ENCODE measurements at places on chromosomes 16 and 17. TPM values are rescaled to one million over a fixed set of nuclear protein-coding genes. Genes with fewer than 3 reads are reported as not detected.

GRCh38 chr16:1297018-1297696, 12.3 kb upstream of the UBE2I start:
- DNase-seq, result no peak

DNA sequence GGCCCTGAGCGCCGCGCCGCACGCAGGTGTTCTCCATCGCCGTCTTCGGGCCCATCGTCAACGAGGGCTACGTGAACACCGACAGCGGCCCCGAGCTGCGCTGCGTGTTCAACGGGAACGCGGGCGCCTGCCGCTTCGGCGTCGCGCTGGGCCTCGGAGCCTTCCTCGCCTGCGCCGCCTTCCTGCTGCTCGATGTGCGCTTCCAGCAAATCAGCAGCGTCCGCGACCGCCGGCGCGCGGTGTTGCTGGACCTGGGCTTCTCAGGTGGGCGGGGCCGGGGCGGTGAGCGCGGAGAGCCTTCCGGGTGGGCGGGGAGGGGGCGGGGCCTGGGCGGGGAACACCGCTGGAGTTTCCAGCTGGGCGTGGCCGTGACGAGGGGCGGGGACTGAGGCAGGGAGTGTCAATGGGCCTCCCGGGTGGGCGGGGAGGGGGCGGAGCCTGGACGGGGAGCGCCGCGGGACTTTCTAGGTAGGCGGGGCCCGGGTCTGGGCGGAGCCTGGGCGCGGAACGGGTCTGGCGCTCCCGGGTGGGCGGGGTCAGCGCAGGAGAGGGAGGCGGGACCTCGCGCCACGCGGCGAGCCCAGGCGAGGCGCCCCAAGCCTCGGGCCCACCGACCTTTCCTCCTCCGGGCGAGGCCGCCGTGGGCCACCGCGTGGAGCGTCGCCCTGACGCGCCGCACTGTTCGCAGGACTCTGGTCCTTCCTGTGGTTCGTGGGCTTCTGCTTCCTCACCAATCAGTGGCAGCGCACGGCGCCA, 2.4 kb downstream of the SYNGR3 start:
- peak; percentile 92 for DNase-seq

NUP93 gene
- 31.6 TPM for total RNA-seq

SLC9A5 gene
- 0.83 TPM for total RNA-seq

NACA2 gene
- not detected for total RNA-seq

GRCh38 chr16:88978608-88979346, 1.8 kb upstream of the CBFA2T3 start:
- DNase-seq, result no peak

UBE2I gene
- total RNA-seq, result 138 TPM

GRCh38 chr16:58040945-58041627, 15.5 kb downstream of the MMP15 start:
- no peak for DNase-seq

- no peak for DNase-seq
Observed at GRCh38 chr16:53769787-53770186, 65.8 kb downstream of the FTO start.

DNA sequence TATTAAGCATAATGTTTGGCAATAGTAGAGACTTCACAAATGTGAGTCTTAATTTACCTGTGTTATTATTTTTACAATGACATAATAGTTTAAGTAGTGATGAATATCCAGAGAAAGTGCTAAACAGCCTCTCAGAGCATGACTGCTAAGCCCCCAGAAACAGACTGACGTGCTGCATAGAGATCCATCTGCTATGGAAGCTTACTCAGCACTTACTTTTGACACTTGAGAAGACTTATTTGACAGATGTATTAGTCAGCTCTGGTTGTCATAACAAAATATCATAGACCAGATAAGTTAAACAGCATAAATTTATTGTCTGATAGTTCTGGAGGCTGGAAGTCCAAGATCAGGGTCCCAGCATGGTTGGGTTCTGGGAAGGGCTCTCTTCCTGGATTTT, 334.9 kb upstream of the MON1B start:
- no peak for DNase-seq

- no peak for DNase-seq
Observed at GRCh38 chr16:66740533-66740932, 10.9 kb downstream of the DYNC1LI2 start.

ARHGAP44 gene
- 8.0 TPM for total RNA-seq

- no peak for DNase-seq
Observed at GRCh38 chr16:85535352-85536072, 77.6 kb upstream of the GSE1 start.

CNOT1 gene
- 97.6 TPM for total RNA-seq

GRCh38 chr16:12095275-12096156, 119.0 kb downstream of the SNX29 start:
- DNase-seq, result peak; percentile 91

- no peak for DNase-seq
Observed at GRCh38 chr16:86964796-86965241, 352.4 kb downstream of the C16orf95 start.

DNA sequence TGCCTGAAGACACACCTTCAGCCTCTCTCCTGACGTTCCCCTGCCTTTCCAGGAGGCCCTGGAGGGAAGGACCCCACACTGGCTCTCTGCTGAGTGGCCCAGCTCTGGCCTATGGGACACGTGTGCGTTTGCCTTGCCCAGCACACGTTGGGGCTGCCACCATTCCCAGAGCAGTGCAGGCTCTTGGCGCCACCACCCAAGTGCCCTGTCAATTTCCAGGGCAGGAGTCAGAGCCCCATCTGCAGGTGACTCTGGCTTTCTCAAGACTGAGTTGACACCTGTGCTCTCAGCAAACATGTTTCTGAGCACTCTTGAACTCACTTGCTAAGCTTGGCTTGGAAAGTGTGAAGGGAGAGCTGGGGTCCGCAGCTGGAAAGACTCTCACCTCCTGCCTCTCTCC, 4.7 kb upstream of the IRF8 start:
- no peak for DNase-seq

- DNase-seq, result no peak
Observed at GRCh38 chr17:80793421-80793820, 198.2 kb upstream of the CHMP6 start.

- DNase-seq, result no peak
Observed at GRCh38 chr17:61144137-61144536, 255.5 kb upstream of the TBX2 start.

SP2 gene
- total RNA-seq, result 5.1 TPM

- DNase-seq, result no peak
Observed at GRCh38 chr16:60811657-60812056, 1224.6 kb downstream of the CDH8 start.

PPP1R1B gene
- total RNA-seq, result 38.0 TPM

- peak; percentile 72 for DNase-seq
Observed at GRCh38 chr16:11613381-11614303, 26.9 kb upstream of the LITAF start.

DNAH9 gene
- total RNA-seq, result 2.6 TPM

PMM2 gene
- total RNA-seq, result 41.8 TPM
